ENCODE measurements at places on chromosomes 16 and 17. TPM values are rescaled to one million over a fixed set of nuclear protein-coding genes. Genes with fewer than 3 reads are reported as not detected.

Gene ICAM2
- total RNA-seq: 91.0 TPM

Gene PIK3R6
- 6.3 TPM for total RNA-seq

- H3K4me3 ChIP-seq: no peak overlapping the region
- H3K36me3 ChIP-seq: no peaks in the 10 kb centered on the region
- DNase-seq: no peak
- H3K4me1 ChIP-seq: peaks cover 47% of the 10 kb centered on the region
- peak overlapping the region; percentile 85 for H3K27ac ChIP-seq
Observed at GRCh38 chr16:30903596-30903995, 7.2 kb downstream of the CTF1 start.

- H3K4me1 ChIP-seq: peaks cover 42% of the 10 kb centered on the region
- H3K27ac ChIP-seq: no peak overlapping the region
- no peak for DNase-seq
- no peaks in the 10 kb centered on the region for H3K27me3 ChIP-seq
- H3K36me3 ChIP-seq: peaks cover 35% of the 10 kb centered on the region
- H3K4me3 ChIP-seq: no peak overlapping the region
Observed at GRCh38 chr16:81863630-81864352, 84.7 kb downstream of the PLCG2 start.

DNA sequence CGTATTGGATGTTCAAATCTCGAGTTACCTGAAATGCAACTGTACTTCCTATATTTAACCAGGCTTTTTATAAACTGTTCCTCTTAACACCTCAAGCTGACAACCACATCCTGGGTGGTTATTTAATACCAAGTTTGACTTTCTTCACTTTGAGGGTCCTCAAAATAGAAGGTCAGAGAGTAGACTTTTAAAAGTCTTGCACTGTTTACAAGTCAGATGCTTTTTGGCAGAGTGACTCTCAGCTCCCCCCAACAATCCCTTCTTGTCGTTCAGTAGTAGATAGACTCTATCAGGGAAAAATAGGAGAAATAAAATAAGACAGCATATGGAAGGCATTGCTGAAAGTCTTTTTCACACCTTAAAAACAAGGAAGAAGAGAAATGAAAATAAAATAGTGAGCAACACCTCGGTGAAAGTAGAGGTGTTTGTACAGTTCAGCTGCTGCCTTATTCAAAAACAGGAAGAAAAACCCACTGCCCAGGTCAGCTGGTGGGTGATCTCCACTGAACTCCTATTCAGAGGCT, 650.4 kb downstream of the WWOX start:
- H3K27ac ChIP-seq: peak overlapping the region; percentile 44
- peak; percentile 58 for DNase-seq
- H3K4me3 ChIP-seq: peak overlapping the region; percentile 29
- H3K27me3 ChIP-seq: peaks cover 2% of the 10 kb centered on the region

Measured in natural killer cell (primary cell).